ENCODE measurements at places on chromosomes 11 and 22. TPM values are rescaled to one million over a fixed set of nuclear protein-coding genes. Genes with fewer than 3 reads are reported as not detected.

- DNase-seq, result no peak
Observed at GRCh38 chr11:3809624-3809928, 1.2 kb downstream of the PGAP2 start.

DNA sequence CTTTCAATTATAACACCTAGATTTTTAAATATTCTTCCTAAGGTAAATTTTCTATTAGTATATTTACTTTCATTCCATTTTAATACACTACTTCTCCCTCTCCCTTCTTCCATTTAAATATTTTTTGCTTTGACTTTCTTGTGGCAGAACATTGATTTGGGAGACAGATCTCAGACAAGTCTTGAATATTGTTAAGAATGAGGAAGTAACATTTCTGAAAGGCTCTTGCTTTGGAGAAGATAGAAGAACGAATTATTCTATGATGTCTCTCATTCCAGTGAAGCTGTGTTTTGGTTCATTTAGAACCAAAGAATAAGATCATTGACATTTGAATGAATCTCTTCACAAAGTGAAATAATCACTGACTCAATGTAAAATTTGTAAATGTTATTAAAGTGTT, 2.4 kb downstream of the IPO7 start:
- DNase-seq, result no peak

Gene TMPRSS6
- total RNA-seq, result 0.11 TPM

Gene ADM2
- 0.79 TPM for total RNA-seq

All from HT1080 (cell line).